Amniotic stem cell (primary cell): ENCODE measurements at places on chromosomes 7 and 10.
A peak's percentile ranks its signal among the peaks of the same experiment; 100 is the strongest.

DNA sequence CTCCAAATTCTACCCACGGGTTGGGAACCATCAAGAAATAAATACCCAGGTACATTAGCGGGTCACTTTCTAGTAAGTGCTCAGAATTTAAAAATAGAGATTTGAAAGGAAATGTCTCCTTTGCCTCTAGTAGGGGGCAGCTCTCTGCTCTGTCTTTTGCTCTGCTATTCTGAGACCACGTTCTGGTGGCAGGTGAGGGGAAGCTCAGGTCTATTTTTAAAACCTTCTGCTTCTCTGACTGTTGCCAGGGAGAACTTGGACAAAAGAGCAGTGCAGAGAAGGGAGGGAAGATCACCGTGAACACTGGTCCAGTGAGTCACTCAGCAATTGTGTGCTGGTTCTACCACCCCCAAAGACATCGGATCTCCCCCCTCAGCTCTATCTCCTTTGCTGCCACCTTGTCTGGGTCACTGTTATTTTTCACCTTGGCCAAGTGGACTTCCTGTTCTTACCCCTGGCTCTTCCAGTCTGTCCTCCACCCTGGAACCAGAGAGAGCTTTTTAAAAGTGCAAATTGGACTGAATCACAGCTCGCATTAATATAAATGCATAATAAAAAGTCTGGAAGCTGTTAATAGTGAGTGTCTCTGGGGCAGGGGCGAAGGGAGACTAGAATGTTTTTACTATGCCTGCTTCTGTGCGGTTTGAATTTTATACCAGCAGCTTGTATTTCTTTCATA lies 72.4 kb upstream of the LOXL4 start:
- DNase-seq = no peak

DNA sequence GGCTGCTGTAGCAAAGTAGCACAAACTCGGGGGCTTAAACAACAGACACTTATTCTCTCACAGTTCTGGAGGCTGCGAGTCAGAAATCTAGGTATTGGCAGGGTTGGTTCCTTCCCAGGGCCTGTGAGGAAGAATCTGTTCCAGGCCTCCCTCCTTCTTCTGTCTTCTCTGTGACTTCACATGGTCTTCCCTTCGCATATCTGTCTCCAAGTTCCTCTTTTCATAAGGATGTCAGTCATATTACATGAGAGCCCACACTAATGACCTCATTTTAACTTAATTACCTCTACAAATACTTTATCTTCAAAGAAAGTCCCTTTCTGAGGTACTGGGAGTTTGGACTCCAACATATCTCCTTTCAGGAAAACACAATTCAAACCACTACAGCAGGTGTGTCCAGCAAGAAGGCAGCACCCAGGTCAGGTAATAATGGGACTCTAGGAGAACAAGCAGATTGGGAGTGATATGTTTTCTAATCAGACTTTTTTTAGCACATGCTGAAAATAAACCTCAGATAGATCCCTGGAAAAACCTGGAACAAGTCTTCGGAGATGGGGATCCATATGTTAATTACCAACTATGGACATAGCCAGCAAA lies 11.7 kb downstream of the CREB5 start:
- DNase-seq = no peak

GRCh38 chr10:102545997-102546396 lies 42.2 kb downstream of the SUFU start:
- DNase-seq = no peak

DNA sequence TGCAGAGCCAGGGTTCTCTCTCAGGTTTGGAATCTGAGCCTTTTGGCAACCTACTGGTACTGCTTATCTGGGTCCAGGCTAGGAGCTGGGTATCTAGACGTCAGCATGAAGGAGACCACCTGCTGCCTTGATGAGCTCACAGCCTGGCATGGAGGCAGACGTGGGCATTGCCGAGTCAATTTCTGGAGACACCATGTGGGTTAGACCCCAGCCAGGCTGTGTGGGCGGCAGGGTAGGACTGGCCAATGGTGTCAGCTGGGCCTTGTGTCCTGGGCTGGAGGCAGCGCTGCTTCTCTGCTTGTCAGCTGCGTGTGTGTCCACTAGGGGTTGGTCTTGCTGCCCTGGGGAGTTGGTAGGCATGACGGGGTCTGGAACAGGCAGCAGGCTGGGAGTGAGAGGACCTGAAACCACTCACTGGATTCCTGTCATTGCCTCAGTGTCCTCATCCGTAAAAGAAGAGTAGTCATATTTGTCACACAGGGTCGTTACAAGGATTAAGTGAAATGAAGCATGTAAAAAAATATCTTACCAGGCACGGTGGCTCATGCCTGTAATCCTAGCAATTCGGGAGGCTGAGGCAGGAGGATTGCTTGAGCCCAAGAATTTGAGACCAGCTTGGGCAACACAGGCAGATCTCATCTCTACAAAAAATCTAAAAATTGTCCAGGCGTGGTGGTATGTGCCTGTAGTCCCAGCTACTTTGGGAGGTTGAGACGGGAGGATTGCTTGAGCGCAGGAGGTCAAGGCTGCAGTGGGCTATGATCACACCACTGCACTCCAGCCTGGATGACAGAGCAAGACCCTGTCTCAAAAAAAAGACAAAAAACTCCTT lies 31.7 kb upstream of the ANKRD2 start:
- DNase-seq = no peak

- DNase-seq = no peak
These were observed 26.2 kb downstream of the CUX1 start for GRCh38 chr7:101843293-101844271.

GRCh38 chr7:43479042-43479441 lies 103.9 kb upstream of the STK17A start:
- DNase-seq = no peak

GRCh38 chr7:134752006-134752760 lies 27.3 kb upstream of the CALD1 start:
- peak; percentile 33 for DNase-seq

DNA sequence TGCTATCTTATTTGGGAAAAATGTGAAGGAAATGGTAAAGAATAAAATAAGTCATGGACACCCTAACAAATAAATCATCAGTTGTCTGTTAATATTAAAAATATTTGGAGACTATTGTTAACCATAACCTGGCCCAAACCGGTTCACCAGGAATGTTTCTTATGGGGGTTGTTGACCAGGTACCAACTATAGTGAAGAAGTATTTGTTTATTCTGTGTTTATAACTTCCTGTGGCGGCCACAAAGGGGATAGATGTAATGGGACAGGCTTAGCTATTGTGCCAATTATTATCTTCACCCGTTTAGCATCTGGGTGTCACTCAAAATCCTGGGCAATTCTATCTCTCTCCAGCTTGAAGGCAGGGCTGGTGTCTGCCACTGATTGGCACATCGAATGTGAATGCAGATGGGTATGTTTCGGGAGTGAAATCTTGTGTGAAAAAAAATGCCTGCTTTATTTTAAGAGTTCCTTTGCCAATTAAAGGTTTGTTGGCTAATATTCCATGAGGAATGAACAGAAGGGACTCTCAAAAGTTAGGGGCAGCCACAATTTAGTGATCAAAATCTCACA lies 500.9 kb downstream of the ARL4A start:
- no peak for DNase-seq

DNA sequence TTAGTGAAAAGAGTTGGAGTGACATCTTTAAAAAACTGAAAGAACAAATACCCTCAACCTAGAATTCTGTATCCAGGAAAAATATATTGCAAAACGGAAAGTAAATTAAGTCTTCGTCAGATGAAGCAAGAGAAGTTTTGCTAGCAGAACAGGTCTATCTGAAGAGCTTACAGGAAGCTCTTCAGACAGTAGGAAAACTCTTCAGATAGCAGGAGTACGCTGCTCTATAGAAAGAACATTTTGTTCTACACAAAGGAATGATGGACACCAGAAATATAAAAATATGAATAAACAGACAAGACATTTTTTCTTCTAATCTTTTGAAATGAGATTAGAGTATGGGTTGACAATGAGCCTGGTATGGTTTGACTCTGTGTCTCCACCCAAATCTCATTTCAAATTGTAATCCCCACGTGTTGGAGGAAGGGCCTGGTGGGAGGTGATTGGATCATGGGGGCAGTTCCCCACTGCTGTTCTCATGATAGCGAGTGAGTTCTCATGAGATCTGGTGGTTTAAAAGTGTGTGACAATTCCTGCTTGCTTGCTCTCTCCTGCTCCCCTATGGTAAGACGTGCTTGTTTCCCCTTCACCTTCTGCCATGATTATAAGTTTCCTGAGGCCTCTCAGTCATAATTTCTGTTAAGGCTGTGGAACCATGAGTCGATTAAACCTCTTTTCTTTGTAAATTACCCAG lies 567.3 kb downstream of the AUTS2 start:
- no peak for DNase-seq

- DNase-seq = no peak
These were observed 82.2 kb downstream of the RAB11FIP2 start for GRCh38 chr10:117964536-117964935.

DNA sequence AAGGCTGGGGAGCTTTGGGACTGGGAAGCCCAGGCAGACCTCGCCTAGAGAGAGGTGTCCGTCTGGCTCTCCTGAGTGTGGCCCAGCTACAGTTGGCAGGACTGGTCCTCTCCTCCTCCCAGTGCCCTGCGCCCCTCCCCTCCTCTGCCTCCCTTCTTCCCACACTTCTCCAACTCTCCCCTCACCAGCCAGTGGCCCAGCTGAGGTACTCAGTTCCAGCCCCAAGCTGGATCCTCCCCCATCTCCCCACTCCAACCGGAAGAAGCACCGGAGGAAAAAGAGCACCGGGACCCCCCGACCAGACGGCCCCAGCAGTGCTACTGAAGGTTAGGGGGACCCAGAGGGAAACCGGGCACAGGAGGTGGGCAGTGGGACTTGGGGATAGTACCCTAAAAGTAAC lies 27.7 kb downstream of the GBX1 start:
- no peak for DNase-seq

DNA sequence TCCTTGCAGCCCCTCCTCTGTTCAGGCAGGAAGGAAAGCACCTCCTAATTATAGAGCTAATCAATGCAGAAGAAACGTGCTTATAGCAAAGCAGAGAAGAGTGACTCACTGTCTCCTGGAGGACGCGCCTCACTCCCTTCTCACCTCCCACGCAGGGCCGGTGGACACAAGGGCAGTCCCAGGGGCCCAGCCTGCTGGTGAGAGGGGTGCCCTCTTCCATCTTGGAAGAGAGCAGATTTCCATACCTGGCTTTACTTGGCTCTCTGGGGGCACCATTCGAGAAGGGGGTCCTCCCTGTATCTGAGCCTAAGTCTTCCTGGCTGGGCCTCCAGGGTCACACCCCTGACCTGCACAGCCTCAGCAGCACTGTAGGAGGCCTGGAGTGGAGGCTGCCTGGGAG lies 55.8 kb downstream of the RASGEF1A start:
- no peak for DNase-seq

DNA sequence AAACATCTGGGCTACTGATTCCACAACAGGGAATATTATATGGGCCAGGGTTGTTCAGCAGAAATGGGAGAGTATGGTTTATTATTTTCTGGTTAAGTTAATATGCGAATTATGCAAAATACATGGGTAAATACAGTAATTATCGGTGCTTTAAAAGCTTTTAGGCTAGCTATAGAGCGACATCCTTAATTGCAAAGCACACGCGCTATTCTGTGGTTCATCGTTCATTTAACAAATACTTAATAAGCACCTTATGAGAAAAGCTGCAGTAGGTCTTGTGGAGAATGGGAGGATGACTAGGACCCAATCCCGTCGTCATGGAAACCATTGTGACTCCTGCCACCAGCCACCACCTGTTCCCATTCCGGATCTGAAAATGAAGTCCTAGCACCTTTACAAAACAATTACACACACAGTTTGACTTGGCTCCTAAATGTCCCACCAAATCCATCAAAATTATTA lies 623 bp upstream of the CEP41 start:
- DNase-seq = no peak

GRCh38 chr7:98133181-98133580 lies 26.5 kb downstream of the LMTK2 start:
- no peak for DNase-seq

GRCh38 chr7:31398815-31399214 lies 58.3 kb upstream of the NEUROD6 start:
- no peak for DNase-seq

DNA sequence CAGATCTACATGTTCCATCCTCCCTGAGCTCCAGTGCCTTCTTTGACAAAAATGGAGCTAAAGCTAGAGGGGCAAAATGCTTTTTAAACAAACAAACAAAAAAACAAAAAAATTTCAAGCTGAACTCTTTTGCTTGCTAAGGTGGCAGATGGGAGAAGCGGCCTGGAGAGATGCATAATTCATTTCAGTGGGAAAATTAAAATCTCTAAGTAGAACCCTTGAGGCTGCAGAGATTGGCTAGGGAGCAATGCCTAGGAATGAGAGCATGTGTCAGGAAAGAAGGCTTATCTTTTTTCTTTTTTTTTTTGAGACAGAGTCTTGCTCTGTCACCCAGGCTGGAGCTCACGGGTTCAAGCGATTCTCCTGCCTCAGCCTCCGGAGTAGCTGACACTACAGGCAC lies 46.4 kb upstream of the SAMD8 start:
- DNase-seq = no peak

DNA sequence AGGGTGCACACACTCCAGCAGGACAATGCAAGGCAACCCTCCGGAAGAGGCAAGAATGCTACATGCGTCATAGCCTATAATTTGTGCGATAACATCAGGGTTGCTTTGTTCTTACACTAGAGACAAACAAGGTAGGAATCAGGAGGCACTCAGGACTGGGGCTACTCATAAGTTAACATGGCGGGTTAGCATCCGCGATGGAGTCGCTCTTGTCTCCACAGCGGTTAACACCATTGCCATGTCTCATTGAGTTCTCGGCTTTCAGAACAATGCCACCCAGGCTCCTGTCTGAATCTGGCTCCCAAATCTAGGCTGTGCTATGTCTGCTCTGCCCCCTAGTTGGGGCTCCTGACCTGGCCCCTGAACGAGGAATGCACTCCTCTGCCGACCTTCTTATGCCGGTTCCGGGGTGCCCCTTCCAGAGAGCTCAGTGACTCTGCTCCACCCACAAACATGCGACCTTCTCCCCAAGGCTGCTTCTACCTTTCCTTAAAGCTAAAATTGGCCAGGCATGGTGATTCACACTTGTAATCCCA lies 24.9 kb upstream of the SLF2 start:
- no peak for DNase-seq

DNA sequence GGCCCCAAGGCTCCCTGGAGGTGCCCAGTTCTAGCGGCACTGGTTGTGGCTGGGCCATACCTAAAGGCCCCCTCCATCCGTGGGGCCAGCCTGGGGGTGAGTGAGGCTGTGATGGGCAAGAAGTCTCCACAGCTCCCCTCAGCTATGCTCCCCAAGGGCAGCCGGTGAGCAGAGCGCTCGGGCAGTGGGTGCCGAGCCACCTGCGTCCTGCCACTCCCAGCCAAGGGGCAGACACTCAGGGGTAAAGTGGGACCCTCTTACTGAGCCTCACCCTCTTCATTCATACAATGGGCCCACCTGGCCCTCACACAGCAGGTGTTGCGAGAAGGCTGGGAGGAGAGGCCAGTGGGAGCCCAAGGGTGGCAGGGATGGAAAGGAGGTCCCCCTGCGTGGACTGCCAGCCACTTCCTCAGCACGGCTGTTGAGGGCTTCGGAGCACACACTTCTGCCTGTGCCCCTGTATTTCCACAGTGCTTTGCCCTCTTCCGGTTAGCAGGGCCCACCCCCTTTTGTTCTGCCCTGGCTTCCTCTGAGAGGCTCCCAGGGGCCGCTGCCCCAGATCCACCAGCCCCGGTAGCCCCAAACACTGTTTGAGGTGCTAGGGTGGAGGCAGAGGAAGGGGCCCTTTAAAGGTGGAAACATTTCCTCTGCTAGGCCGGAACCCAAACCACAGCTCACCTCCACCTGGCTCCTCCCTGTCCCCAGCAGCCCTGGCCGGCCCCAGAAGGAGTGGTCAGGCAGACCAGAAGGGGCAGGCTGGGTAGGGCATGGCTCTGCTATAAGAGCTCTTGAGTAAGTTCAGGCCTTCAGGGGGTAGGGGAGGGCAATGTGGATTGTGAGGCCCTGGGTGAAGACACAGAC lies 16.4 kb upstream of the C10orf105 start:
- DNase-seq = no peak

GRCh38 chr7:15801551-15801950 lies 115.1 kb upstream of the MEOX2 start:
- no peak for DNase-seq
